ENCODE measurements at places on chromosomes 7 and 10. TPM values are rescaled to one million over a fixed set of nuclear protein-coding genes. Genes with fewer than 3 reads are reported as not detected.

ABCC2 gene
- polyA plus RNA-seq, result 0.47 TPM

ACTR3C gene
- 4.6 TPM for polyA plus RNA-seq

EPO gene
- polyA plus RNA-seq, result 0.23 TPM

TAS2R4 gene
- polyA plus RNA-seq, result not detected
